ENCODE measurements at places on chromosomes 13 and 19. TPM values are rescaled to one million over a fixed set of nuclear protein-coding genes. Genes with fewer than 3 reads are reported as not detected.

Gene PRSS57
- not detected for total RNA-seq

Gene PSG1
- not detected for total RNA-seq

Gene PINLYP
- 6.6 TPM for total RNA-seq

Gene ZSCAN1
- not detected for total RNA-seq

Gene LHFPL6
- 14.8 TPM for total RNA-seq

Gene WDR62
- total RNA-seq, result 2.7 TPM

Gene DACH1
- total RNA-seq, result not detected

Gene PLPPR3
- total RNA-seq, result 0.27 TPM

Gene POLR1G
- 10.3 TPM for total RNA-seq

Gene GPR4
- total RNA-seq, result not detected

Gene ZNF527
- 1.2 TPM for total RNA-seq

Gene ATF5
- total RNA-seq, result 9.9 TPM

Gene UNC13A
- 0.55 TPM for total RNA-seq

Gene ZNF155
- 3.8 TPM for total RNA-seq

Gene S1PR4
- total RNA-seq, result 0.16 TPM

Gene LILRB5
- not detected for total RNA-seq

Gene IGLON5
- total RNA-seq, result not detected

Gene ERICH6B
- not detected for total RNA-seq

Gene NCAN
- not detected for total RNA-seq

Gene CASP14
- total RNA-seq, result 0.53 TPM
